ENCODE measurements at places on chromosomes 12 and 14.
A peak's percentile ranks its signal among the peaks of the same experiment; 100 is the strongest.

DNA sequence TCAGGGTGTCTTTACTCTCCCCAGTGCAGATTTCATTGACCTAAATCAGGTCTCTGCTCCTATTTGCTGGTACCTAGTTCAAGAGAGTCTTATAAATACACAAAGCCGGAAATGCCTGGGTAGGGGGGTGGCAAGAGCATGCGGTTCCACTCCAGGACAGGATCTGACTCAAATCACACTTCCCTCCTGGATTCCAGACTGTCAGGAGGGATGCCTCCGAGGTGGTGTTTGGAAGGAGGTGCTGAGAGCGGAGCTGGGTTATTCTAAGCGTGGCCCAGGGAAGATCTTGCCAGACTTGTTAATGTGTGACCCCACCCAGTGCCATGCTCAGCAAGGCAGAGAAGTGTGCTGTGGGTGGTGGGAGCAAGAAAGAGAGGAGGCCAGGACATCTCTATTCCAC, 49.8 kb downstream of the B4GALNT3 start:
- DNase-seq = no peak

GRCh38 chr12:70351076-70351475, 15.0 kb upstream of the KCNMB4 start:
- DNase-seq = no peak

- DNase-seq = no peak
These were observed 12.1 kb downstream of the SYNE3 start for GRCh38 chr14:95504135-95505029.

DNA sequence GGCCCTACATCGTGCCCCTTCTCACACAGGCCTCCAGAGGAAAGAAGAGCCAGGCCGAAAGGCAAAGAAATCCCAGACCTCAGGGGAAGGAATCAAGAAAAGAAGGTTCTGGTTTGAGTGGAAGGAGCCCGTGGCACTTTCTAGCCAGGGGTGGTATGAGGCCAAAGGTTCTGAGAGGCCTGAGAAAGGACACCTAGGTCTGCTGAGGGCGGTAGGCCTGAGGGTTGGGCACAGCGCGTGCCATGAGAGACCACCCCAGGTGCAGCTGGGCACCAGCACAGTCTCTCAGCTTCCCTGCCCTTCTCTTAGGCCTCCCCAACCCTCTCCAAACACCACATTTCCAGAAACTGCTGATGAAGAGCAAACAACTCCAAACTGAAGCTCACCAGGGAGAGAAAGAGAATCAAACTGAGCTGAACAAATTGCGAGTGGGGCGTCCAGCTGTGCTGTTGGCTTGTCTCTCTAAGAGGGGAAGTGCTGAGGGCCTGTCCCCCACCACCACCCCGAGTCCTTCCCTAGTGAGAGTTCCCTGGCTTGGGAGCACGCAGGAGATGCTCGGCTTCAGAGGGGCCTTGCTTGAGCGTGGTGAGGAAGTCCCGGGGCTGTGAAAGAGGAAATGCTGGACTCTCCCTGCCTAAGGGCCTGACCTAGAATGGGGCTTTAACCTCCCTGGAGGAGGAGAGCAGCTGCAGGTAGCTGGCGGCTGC, 184.8 kb downstream of the ZFP36L1 start:
- DNase-seq = no peak

GRCh38 chr14:53391156-53391555, 238.0 kb upstream of the DDHD1 start:
- DNase-seq = no peak

DNA sequence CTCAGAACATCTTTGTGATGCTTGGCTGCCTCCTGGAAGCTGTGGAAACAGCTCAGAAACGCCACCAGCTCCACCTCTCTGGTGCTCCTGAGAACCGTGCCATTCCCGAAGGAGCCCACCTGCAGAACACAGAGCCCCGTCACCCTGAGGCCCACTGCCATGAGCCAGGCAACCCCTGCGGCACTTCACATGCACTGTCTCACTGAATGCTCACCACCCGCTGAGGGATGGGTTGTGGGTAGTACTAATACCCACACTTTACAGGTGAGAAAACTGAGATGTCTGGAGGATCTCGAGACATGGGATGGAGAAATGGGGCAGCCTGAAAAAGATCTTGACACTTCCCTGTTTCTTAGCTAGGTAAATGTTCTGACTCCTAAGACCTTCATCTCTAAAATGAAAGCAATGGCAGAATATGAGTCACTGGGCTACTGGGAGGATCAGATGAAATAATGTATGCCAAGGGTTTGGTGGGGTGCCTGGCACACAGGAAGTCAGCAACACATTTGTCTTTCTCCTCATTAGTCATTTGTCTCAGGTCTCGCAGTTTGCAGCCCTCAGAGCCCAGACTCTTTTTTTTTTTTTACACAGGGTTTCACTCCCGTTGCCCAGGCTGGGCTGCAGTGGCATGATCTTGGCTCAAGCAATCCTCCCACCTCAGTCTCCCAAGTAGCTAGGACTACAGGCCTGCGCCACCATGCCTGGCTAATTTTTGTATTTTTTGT, 5.3 kb downstream of the OASL start:
- peak; percentile 47 for DNase-seq

DNA sequence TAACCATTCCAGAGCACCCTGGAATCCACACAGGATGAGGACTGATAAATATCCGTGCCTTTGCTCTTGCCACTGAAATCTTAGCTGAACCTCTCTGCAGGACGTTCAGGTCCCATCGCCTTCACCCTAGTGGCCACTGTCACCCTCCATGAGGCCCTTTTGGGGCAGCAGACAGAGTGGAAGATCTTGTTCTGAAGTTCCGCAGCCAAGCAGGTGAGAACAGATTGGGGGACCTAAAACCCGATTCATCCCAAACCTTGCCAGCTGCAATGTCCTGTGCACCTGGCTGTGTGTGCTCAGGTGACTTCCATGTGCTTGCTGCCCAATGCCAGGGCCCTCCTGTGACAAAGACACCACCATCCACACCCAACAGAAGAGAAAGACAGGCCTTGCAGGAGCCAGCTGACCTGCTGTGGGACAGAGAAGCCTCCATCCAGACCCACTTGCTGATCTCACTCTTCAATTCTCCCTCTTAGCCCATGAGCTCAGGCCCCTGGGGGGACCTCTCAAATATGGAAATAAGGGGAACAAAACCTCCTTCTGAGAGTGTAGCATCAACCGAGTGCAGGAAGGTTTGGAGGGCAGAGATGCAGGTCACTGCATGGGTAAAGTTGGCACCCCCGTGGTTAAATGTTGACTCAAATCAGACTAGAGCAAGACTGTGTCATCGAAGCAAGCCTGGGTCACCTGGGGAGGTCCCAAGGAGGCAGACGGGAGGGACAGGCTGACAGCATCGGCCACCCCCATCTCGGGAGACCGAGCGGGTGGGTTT, 308.7 kb upstream of the DIO3 start:
- DNase-seq = no peak

GRCh38 chr14:97468220-97468619, 671.0 kb downstream of the VRK1 start:
- no peak for DNase-seq

GRCh38 chr12:104689635-104690034, 232.9 kb downstream of the CHST11 start:
- DNase-seq = no peak

DNA sequence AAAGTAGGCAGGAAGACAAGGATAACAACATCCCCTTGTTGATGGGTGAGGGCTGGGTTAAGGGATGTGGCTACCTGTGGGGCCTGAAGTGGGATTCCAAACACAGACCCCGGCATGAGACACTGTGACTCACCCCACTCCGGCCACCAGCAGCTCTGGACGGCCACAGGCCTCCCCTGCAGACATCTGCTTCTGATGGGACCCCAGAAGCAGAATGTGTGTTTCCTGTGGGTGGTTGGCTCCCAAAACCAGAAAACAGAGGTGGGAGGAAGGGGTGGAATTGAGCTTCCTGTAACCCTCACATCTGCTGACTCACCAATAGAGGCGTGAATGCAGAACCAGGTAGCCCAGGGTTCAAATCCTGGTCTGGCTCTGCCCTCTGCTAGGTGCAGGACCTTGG, 216.6 kb upstream of the PWP1 start:
- DNase-seq = no peak

DNA sequence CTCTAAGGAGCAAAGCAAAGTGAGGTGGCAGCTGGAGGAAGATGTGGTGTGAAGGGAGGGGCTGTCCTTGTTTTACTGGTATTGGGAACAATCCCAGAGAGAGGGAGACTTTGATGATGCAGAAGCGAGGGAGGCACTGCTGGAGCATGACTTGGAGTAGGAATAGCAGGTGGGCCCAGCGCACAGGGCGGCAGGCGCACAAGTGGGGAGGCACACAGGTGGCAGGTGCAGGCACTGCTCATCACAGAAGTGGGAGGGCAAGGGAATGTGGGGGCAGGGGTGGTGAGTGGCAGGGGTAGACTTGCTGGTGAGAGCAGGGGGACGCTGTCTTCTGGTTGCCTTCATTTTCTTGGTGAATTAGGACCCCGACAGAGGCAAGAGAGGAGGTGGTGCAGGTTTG, 11.5 kb upstream of the IFI27 start:
- DNase-seq = no peak

GRCh38 chr12:112422531-112422930, 3.8 kb downstream of the PTPN11 start:
- no peak for DNase-seq

DNA sequence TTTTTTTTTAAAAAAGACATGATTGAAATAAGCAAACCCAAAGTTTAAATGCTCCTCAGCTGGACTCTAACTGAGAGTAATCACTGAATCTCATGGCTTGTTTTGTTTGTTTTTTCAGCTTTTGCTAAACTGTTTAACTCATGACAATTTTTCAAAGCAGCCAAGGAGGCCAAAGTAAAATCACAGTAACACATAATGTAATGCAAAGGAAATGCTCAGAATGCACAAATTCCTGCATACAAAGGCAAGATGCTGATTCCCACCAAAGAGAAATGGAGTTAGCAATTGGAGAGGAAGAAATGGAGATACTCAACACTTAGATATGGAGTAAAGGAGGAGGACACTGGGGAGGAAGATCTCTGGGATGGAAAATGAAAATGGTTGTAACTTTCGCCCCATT, 126.2 kb upstream of the SOX5 start:
- DNase-seq = no peak

- DNase-seq = no peak
These were observed 75.2 kb upstream of the TMCC3 start for GRCh38 chr12:94725375-94726168.

All from activated CD4-positive, alpha-beta T cell treated with anti-CD3 and anti-CD28 coated beads, Interleukin-2, amount 50 U/mL, for 4 hours (primary cell).